Esophagus mucosa (tissue), 1 donor: ENCODE measurements at places on chromosomes 7 and 10. TPM values are rescaled to one million over a fixed set of nuclear protein-coding genes. Genes with fewer than 3 reads are reported as not detected.
A peak's percentile ranks its signal among the peaks of the same experiment; 100 is the strongest.

The TUBB8 gene
- not detected for total RNA-seq

The LLCFC1 gene
- total RNA-seq, result not detected

The PRKAR2B gene
- 1.2 TPM for total RNA-seq

The PRSS2 gene
- not detected for total RNA-seq

The OR13A1 gene
- 0.32 TPM for total RNA-seq

DNA sequence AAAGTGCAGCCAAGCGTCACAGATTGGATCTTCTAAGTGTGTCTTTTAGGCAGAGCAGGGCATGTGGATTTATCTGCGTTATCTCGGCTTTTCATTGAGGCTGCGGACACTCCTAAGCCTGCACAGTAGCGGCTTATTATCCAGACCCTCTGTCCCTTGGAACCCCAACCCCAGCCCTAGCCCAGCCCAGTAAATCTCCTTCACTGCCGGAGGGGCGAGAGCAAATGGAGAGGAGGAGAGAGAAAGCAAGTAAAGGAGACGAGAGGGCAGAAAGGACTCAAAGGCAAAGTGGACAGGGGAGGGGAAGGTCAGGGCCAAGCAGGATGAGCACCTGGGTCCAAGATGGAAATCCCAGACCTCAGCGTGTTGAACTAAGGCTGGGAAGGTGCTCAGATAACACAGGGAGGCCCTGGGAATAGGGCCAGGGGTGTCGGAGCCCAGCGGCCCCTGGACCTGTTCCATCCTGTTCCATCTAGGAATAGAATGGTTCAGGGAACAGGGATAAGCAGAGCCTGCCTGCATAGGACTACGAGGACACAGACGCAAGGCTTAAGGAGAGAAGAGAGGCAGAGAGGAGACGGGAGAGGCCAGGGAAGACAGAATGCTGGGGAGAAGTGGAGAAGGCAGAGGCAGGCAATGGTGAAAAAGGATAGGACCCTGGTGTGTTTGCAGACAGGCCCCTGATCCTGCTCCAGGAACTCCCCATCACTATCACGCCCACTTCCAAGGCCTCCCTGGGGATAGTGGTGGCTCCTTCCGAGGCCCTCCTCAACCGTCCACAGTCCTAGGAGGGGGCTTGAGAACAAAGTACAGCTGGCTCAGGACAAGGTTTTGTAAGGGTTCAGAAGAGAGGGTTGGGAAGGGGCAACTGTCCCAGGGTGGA, 99.6 kb downstream of the CHST15 start:
- no peak for ATAC-seq

DNA sequence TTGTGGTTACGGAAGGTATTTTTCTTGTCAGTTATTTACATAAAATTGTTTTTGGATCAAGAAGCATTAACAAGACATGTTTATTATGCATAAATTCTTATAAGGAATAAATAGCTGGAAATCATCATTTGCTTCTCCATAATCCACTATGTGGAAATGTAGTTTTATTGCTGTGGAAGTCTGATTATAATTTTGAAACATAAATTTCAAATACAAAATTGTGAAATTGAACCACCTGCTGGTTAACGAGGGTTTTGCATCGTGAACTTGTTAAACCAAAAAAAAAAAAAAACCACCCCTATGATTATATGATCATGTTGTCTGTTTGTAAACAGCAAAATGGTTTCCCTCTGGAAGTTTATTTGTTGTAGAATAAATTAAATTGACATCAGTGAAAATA, 25.9 kb downstream of the ABRAXAS2 start:
- no peak for ATAC-seq

DNA sequence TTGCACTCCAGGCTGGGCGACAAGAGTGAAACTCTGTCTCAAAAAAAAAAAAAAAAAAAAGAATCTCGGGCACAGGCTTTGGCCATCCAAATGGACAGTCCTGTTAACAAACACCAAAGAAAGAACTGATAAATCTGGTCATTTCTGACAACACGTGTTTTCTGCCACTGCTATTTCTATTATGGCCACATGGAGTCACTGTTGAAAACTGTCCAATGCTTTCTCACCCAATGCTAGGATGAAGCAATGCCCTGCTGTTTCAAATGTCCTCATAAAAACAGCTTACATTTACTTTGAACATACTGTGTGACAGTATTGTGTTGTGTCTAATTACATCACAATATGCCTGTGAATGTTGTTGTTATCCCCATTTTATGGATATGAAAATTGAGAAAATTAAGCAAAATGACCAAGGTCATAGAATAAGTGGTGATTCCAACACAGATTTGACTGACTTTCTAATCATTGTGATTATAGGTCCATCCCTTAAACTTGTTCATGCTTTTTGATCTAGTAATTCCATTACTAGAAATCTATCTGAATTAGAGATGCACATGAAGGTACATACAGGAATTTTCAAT, 19.9 kb upstream of the MAP3K8 start:
- peak; percentile 87 for ATAC-seq

GRCh38 chr10:24706479-24707118, 17.1 kb downstream of the ARHGAP21 start:
- ATAC-seq, result peak; percentile 95

DNA sequence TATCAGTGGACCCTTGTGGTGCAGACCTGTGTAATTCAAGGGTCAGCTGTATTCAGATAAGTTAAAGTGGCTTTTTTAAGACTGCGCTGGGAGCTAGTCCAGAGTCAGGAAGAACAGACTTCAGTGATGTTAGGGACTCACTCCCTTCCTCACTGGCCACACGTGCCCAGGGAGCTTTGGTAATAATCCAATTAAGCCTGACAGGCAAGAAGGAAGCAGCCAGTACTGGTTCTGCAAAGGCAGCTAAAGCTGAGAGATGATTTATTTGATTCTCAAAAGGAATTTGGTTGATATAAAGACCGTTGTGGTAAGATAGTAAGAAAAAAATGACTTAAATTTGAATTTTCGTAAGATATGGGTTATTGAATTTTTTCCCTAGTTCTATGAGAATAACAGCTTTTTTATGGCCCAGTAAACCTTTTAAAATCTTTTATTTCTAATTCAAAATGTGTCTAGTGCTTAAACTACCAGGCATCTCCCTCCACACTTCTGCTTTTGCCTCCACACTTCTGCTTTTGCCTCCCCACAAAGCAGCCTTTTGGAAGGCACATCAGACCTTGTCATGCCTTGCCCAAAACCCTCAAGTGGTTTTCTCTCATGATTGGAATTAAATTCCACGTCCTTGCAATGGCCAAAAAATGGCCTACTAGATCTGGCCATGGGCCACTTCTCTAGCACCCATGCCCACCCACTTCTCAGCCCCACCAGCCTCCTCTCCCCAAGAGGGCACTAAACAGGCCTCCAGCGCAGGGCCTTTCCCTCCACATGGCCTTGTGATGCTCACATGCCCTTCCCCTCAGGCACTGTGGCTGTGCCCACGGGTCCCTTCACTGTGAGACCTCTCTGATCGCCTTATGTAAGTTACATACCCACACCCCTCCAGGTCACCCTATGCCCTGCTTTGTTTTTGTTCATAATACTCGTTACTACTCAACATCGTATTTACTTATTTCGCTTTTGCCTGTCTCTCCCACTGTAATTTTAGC, 92.5 kb downstream of the POU6F2 start:
- ATAC-seq, result no peak

DNA sequence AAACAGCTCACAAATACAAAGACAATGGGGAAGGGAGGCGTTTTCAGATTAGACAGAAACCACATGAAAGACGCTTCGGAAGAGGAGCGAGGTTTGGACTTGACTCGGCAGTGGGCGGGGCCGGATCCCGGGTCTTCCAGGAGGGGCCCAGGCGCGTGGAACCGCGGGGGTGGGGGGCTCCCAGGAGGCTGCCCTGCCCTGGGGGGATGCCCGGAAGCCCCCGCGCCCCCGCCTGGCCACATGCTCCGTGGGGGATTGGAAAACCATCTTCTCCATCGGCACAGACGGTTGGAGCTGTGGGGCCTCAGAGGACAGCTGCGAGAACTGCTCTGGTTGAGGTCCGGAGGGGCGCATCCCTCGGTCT, 186.0 kb upstream of the SHH start:
- no peak for ATAC-seq

DNA sequence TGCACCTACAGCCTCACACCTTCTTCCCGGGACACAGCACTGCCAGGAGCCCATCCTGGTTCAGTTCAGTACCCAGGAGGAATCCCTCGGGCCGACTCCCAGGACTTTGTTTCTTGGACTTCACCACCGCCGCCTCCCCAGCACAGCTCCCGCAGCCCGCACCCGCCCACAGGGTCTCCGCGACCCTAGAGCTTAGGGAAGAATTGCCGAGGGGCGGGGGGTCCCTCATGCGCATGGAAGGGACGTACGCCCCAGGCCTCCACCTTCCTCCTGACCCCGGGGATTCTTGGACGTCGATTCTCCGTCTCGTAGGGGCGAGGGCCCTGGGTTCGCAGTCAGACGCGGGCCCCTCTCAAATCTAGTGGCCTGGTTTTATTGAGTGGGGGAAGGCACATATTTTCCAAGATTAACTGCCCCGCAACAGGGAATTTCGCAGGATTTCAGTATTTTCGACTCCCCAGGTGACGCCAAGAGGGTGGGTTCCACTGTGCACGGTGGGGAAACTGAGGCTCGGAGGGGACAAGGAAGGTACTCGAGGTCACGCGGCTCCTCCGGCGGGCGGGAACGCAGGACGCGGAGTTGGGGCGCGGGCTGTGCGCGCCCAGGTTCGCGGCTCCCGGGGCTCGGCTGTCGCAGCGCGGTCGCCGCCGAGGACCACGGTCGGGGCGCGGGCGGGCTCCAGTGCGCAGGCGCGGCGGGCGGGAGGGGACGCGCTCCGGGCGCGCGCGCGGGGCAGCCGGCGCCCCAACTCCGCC, at the start of gene ADCY1:
ADCY1 (plus strand) TSS at position 708 of the 755 bp plus-strand sequence. CDS start 176 bp downstream, outside the sequence.
- ATAC-seq, result no peak

DNA sequence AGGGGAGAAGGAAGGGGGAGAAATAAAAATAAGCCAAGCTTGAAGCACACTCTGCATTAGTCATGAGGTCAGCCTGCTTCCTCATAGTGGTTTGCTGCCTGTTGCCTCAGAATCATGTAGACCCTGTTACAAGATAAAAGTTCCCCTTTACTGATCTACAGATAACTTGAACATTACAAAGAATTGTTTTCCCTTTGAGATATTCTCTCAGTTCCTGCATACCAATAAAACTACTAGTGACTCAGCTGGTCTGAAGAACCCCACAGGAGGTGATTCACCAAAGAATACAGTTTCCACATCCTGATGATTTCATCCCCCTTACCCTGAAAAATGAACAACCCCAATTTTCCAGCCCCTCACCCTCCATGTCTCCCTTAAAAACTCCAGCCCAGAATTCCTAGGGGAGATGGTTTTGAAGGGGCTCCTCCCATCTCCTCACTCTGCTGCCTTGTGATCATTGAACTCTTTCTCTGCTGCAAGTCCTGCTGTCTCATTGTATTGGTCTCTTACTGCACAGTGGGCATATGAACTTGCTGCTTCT, 31.5 kb upstream of the NRP1 start:
- ATAC-seq, result peak; percentile 20

DNA sequence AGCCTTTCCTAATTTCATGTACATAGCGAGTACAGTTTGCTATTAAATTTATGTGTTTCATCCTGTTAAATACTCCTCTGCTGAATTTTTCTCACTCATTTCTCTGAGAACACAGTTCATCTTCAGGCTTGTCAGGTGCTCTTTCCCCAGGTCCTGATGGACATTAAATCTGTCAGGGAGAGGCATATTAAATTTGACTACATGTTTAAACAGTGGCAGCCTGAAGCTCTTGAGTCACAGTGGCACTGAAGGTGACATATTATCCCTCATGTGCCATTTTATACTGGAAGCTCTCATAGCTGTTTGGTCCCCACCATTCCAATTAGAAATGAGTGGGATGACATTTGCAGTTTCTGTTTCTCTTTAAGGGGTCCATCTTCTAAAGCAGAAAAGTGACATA, 1089.6 kb upstream of the SORCS1 start:
- ATAC-seq, result no peak

DNA sequence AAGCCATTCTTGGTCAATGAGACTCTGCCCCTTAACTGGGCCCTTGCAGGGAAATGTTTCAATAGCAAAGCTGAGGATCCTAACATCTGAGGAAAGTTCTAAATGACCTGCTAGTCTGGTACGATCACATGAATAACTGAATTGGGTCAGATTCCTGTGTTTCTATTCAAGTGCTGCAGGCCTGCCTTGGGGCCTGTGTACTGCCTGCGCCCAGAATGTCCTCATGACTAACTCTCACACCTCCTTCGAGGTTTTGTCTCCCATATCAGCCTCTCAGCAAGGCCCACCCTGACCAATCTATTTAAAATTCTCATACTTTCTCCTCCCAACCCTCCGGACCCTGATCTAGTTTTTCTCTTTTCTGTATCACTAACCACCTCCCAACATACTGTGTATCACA, 4.4 kb downstream of the JAZF1 start:
- no peak for ATAC-seq

GRCh38 chr7:19442016-19442785, 266.6 kb downstream of the POLR1F start:
- ATAC-seq, result no peak

DNA sequence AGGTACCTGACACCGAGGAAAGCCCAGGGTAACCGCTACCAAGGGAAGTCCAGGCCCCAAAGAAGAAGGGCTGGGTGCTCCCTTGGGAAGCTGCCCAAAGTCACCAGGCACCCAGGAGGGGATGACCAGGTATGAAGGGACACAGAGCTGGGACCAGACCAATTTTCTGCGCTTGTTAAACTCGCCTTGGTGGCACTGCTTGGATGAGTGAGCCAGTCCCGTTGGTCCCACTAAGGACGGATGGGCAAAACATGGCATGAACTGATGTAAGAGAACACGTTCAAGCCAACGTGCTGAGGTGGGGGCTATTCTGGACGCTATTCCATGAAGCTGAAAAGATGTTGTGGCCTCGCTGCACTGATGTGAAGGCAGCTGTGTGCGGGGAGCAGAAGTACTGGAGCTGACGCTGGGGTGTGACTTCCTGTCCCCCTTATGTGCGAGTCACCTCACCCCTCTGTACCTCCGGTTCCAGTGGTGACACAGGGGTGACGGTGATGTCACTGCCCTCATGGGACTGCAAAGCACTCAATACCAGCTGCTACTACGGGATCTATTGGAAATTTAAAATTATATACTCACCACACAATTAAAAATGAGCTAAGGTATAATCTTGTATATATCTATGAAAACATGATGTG, 73.6 kb downstream of the COBL start:
- no peak for ATAC-seq

DNA sequence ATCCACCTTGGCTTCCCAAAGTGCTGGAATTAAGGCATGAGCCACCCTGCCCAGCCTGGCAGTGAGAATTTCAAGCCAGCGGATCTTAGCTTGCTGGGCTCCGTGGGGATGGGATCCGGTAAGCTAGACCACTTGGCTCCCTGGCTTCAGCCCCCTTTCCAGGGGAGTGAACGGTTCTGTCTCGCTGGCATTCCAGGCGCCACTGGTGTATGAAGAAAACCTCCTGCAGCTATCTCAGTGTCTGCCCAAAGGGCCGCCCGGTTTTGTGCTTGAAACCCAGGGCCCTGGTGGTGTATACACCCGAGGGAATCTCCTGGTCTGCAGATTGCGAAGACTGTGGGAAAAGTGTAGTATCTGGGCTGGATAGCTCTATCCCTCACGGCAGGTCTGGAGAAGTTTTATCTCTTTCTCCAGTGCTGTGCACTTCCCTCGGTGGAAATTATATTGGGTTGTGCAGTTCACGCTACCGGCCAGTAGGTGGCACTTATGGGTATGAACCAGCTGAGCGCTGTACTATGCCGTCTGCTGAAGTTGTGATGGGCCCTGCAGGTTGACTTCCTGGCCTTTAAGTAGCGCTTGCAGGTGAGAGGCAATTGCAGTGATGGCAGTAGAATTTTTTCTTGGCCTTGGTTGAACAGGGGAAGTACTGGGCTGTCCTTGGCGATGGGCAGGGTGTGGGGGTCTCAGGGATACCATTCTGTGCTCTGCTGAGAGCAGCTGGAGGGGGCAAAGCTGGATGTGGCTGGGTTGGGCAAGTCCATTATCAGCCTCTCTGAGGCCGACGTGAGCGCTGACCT, 138.0 kb upstream of the MTPN start:
- ATAC-seq, result peak; percentile 66
